Activated T-helper 2 cell treated with anti-CD3 and anti-CD28 coated beads, Interferon-gamma antibody, Interleukin-2, Interleukin-4, amounts not matched to agents 10 μg/mL and 5 μg/mL and 100 μg/mL, durations not matched to agents 14 hours and 24 hours and 36 hours (primary cell): ENCODE measurements at places on chromosomes 11 and 22. TPM values are rescaled to one million over a fixed set of nuclear protein-coding genes. Genes with fewer than 3 reads are reported as not detected.

DNA sequence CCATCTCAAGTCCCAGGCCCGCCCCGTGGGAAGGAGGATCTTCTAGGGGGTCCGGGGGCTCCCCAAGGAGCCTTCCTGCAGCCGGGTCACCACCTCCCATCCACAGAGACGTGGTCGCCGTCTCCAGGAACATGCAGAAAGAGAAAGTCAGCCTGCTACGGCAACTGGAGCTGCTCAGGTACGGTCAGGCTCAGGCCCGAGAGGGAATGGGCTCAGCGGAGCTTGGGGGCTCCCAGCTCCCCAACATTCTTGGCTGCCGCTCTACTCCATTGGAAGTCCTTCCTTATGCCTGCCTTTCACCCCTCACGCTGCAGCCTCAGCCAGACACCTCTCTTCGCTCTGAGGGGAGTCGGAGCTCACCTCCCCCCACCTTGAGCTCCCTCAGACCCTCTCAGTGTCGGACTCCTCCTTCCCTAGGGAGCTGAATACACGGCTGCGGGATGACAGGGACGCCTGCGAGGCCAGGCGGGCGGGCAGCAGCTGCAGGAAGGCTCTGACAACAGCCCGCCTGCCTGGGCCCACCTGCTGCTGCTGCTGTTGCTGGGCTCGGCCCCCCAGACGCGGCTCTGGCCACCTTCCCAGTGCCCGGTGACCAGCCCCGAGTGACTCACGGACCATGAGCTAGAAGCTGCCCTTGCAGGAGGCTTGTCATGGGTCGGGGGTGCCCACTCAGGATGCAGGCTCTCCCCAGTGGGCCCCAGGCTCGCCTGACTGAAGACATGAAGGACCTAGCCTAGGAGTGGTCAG lies 1.5 kb upstream of the CD151 start:
- H3K4me1 ChIP-seq: peaks cover 15% of the 10 kb centered on the region
- H3K27me3 ChIP-seq: peaks cover 32% of the 10 kb centered on the region

- no peak overlapping the region for H3K27ac ChIP-seq
- H3K4me3 ChIP-seq: no peak overlapping the region
- no peak for DNase-seq
Measured at GRCh38 chr11:120184946-120185705, 25.7 kb upstream of the OAF start.

- DNase-seq: no peak
- peaks cover 4% of the 10 kb centered on the region for H3K27me3 ChIP-seq
- peaks cover 44% of the 10 kb centered on the region for H3K4me1 ChIP-seq
- H3K27ac ChIP-seq: no peak overlapping the region
- peak overlapping the region; percentile 92 for H3K4me3 ChIP-seq
Measured at GRCh38 chr11:95230810-95231126, 234 bp downstream of the SESN3 start.

GRCh38 chr11:71580057-71581003 lies 2.3 kb downstream of the KRTAP5-11 start:
- no peak overlapping the region for H3K4me3 ChIP-seq
- H3K27ac ChIP-seq: no peak overlapping the region
- H3K4me1 ChIP-seq: no peaks in the 10 kb centered on the region
- H3K36me3 ChIP-seq: no peaks in the 10 kb centered on the region

DNA sequence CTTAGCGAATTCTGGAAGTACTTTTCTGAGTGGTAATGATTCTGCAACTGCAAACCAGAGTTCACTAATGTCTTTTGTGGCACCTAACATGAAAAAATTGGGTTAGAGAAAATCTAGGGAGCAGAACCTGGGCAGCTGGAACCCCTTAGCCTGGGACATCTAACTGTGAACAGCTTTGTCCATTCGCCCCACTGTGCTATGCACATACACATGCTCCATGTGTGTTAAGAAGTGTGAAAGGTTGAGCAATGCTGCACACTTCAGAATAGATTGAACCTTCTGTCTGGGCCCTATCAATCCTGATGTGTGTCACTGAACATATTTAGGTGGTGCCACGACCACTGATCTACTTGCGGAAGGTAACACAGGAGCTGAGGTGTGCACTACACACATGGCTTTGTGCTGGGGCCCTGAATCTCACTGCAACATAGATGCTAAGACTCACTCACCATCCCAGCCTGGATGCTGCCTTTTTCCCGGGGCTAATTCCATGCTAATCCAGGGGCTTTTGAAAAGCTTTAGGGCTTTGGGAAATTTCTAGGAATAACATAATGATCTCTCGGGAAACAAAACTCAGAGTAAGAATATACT lies 976.2 kb downstream of the NTM start:
- no peak overlapping the region for H3K4me3 ChIP-seq
- no peaks in the 10 kb centered on the region for H3K36me3 ChIP-seq
- no peak overlapping the region for H3K27ac ChIP-seq
- peaks cover 23% of the 10 kb centered on the region for H3K4me1 ChIP-seq
- DNase-seq: no peak

DNA sequence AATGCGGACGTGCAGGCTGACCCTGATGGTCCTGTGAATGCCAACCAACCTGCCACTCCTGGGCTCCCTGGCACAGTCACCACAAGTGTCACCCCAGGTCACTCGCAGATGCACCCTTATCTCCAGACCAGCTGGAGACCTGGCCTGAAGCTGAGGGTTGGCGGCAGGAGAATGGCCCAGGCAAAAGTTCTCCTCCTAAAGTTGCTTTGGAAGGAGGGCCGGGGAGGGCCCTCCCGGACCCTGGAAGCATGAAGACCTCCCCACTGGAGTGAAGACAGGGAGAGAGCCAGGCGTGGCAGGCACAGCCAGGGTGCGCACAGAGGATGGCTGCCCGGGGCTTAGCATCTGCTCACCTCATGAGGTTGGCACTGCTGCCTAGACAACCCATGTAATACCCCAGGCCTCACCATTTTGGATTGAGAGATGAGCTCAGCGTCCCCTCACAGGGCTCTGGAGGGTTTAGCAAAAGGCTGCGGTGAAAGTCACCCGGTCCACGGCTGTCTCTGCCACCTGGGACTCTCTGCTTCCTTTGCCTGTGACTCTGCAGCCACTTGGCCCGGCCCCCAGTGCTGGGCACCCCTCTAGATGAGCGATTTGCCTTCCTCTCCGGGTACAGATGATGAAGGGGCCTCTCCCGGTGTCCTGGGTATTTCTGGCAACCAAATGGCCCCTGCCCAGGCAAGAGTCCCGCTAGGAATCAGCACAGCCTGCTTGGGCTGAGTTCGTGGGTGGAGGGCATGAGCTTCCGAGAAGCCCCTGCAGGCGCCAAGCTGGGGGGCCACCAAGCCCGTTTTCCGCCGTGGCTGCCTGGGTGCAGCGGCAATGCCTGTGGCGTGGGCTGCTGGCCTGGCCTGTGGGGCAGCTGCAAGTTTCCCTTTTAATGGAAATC lies 48.3 kb upstream of the SEPTIN5 start:
- H3K4me1 ChIP-seq: no peaks in the 10 kb centered on the region
- no peaks in the 10 kb centered on the region for H3K27me3 ChIP-seq
- H3K36me3 ChIP-seq: no peaks in the 10 kb centered on the region
- H3K27ac ChIP-seq: no peak overlapping the region

DNA sequence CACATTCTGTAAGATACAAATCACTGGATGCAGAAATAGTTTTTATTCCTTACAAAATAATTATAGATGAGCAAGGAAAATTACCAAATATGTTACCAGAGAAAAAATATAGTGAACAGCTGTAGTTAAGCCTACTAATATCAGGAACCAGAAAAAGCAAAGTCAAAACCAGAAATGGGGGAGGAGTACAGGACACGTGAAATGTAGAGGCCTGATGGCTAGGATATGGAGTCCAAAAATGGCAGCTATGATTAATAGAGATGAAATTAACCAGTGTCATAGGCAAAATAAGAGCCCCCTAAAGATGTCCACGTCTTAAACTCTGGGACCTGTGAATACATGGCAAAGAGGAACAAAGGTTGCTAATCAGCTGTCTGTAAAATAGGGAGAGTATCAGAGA lies 34.1 kb downstream of the MRE11 start:
- H3K4me1 ChIP-seq: peaks cover 8% of the 10 kb centered on the region
- no peak for DNase-seq
- no peak overlapping the region for H3K27ac ChIP-seq
- peaks cover 69% of the 10 kb centered on the region for H3K36me3 ChIP-seq
- no peak overlapping the region for H3K4me3 ChIP-seq

GRCh38 chr22:44431256-44431655 lies 66.8 kb downstream of the RTL6 start:
- no peak for DNase-seq
- no peaks in the 10 kb centered on the region for H3K36me3 ChIP-seq
- peaks cover 3% of the 10 kb centered on the region for H3K27me3 ChIP-seq
- H3K4me3 ChIP-seq: no peak overlapping the region
- H3K27ac ChIP-seq: no peak overlapping the region

- peaks cover 3% of the 10 kb centered on the region for H3K4me1 ChIP-seq
- no peaks in the 10 kb centered on the region for H3K36me3 ChIP-seq
Measured at GRCh38 chr11:60056349-60056969, at the start of gene MS4A3. TSS of gene MS4A3 (plus strand) at chr11:60056665. CDS start at chr11:60061161, 4,496 bp downstream.

DNA sequence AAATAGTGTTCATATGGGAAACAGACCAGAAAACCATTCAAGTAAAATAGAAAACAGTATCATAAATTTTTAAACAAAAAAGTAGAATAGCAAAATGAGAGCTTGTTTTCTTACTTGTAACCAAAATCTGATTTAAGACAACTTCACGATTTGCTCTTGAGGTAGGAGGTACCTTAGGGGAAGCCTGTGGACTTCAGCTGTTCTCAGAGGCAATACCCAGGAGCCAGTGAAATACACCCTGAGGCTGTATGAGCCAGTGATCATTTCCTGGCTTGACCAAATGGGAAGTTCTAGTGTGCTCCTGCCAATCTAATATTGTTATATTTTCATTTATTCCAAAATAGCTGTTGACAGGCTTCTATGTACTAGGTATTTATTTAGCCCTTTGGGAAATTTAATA lies 104.8 kb downstream of the ARHGAP42 start:
- H3K4me3 ChIP-seq: no peak overlapping the region
- H3K27me3 ChIP-seq: no peaks in the 10 kb centered on the region
- DNase-seq: no peak
- no peaks in the 10 kb centered on the region for H3K36me3 ChIP-seq
- no peaks in the 10 kb centered on the region for H3K4me1 ChIP-seq

DNA sequence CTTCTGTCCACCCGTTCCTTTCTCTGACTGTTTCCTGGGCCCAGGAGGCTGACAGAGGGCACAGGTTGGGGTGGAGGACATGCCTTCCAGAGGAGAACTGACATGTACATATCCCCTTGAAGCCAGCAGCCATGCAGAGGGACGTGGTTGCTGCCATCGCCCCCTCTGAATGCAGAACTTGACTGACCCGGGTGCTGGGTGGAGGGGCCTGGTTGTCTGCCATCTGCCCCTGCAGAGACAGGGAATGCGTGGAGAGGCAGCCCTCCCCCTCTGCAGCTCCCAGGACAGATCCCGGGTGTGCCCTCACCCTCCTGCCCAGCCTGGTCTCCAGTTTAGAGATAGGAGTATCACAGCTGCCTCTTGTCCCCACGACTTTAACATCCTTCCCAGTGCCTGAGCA lies 383.0 kb upstream of the B3GAT1 start:
- no peaks in the 10 kb centered on the region for H3K36me3 ChIP-seq
- no peak for DNase-seq
- H3K27me3 ChIP-seq: no peaks in the 10 kb centered on the region
- H3K27ac ChIP-seq: no peak overlapping the region

DNA sequence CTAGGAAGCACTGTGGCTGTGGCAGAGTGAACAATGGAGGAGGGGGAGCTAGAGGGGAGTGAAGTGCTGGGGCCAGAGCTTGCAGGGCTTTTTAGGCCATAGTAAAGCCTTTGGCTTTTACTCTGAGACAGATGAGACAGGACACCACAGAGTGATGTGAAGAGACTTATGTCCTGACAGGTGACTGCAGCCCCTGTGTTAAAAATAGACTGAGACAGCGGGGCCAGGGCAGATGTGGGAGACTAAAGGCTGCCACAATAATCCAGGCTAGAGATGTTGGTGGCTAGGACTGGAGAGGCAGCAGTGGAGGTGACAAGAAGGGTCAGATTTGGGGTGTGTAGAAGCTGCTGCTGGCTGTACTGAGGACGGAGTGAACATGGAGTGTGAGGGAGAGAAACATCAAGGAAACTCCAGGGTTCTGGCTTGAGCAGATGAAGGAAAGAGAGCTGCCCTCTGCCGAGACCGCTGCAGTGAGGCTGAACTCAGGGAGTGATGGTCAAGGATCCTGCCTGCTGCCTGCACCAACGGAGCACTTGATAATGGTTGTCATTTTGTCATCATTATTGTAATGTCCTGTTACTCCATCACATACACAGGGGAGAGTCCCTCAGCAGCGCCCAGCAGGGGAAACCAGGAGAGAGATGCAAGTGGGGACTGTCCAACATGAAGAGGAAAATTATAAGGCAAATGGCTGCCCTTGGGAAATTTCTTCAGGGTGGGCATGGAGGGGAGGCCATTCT lies 27.4 kb downstream of the SLC43A1 start:
- H3K4me1 ChIP-seq: peaks cover 2% of the 10 kb centered on the region
- H3K36me3 ChIP-seq: peaks cover 24% of the 10 kb centered on the region
- H3K27ac ChIP-seq: no peak overlapping the region
- DNase-seq: no peak
- no peak overlapping the region for H3K4me3 ChIP-seq

The OR51B2 gene
- total RNA-seq: not detected in 2 replicates
